ENCODE measurements at places on chromosomes 16 and 17.

- DNase-seq = no peak
These were observed 11.2 kb downstream of the BCL7C start for GRCh38 chr16:30882429-30883310.

GRCh38 chr16:75025761-75026160, 26.9 kb downstream of the ZNRF1 start:
- DNase-seq = peak; percentile 52

DNA sequence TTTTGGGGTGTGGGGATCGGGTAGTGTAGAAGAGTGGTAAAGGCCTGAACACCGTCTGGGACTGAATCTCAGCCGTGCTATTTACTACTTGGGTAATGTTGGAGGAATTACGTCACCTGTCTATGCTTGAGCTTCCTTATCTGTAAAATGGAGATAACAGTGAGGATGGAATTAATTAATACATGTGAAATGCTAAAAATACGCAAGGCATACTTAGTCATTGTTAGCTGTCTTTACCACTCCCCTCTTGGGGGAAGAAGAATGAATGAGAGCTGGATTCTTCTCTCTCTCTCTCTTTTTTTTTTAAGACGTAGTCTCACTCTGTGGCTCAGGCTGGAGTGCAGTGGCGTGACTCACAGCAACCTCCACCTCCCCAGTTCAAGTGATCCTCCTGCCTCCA, 41.1 kb upstream of the TANGO6 start:
- DNase-seq = no peak

- no peak for DNase-seq
These were observed 14.1 kb downstream of the TP53 start for GRCh38 chr17:7673239-7673638.

GRCh38 chr16:63195336-63195735, 1159.1 kb upstream of the CDH8 start:
- no peak for DNase-seq

GRCh38 chr16:56102183-56102686, 89.1 kb upstream of the GNAO1 start:
- peak; percentile 40 for DNase-seq

GRCh38 chr16:84465154-84465553, 39.3 kb downstream of the MEAK7 start:
- DNase-seq = no peak

DNA sequence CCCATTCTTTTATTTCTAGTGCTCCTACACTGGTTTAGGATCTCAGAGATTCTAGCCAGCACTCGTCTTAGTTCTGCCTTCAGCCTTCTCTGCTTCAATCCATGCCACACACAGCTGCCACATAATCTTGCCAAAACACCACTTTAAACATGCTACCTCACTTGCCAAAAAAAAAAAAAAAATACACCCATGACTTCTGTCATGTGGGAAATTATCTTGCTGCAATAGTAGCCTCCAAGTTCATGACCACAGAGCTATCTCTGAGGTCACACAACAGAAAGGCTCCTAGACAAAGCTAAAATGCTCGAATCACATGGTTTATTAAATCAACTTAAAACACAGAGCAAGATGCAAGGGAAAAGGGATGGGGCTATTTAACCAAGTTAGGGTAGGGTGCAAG, 18.1 kb downstream of the FZD2 start:
- no peak for DNase-seq

- no peak for DNase-seq
These were observed 2.5 kb downstream of the DUSP14 start for GRCh38 chr17:37492167-37492566.

- DNase-seq = no peak
These were observed 18.9 kb downstream of the DNAJA2 start for GRCh38 chr16:46954562-46954961.
